Mucosa of gallbladder (tissue), 1 donor: ENCODE measurements at places on chromosomes 6 and 20. TPM values are rescaled to one million over a fixed set of nuclear protein-coding genes. Genes with fewer than 3 reads are reported as not detected.

Gene KCNB1
- 7.1 TPM for total RNA-seq

Gene PPP1R3G
- 2.8 TPM for total RNA-seq

Gene SLC26A8
- not detected for total RNA-seq

Gene IMPG1
- not detected for total RNA-seq

Gene CLVS2
- 0.06 TPM for total RNA-seq

Gene HLA-DRB5
- 48.0 TPM for total RNA-seq

Gene SLA2
- 2.0 TPM for total RNA-seq

Gene PPP1R16B
- 4.1 TPM for total RNA-seq

Gene KHDRBS2
- 1.2 TPM for total RNA-seq

Gene LAMA5
- total RNA-seq = 298 TPM
